ENCODE measurements at places on chromosomes 12 and 14.

GRCh38 chr12:25617991-25618390 is 64.9 kb upstream of the LMNTD1 start:
- DNase-seq = no peak

DNA sequence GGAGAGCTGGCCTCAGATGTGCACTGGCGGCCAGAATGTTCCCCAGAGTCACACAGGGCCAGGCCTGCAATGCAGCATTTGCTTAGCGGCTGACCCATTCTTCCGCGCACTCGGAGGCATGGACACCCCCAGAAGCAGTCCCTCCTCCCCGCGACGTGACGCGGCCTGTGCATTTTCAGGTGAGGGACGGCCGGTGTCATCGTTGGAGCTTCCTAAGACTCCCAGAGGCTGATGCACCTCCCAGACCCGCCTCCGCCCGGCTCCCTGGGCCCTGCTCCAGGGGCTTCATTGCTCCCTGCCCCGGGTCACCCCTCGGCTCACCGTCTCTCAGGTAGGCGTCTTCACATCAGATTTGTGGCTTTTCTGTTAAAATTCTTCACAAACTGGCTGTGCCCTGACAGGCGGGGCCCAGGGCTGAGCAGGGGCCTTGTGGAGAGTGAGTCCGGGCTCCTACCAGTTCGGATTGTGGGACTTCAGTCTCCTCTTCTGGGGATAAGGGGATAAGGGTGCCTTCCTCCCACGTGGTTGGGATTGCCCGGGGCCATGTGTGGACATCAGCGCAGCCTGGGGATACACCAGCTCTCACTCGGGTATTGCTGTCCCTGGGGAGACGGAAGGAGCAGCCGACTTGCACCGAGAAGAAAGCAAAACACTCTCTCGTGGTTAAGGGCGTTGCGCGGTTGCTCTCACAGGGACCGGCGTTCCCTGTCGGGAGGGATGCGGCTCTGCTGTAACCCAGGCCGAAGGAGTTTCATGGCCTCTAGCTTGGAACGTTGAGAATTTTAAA is 249.1 kb downstream of the ADGRD1 start:
- DNase-seq = no peak

DNA sequence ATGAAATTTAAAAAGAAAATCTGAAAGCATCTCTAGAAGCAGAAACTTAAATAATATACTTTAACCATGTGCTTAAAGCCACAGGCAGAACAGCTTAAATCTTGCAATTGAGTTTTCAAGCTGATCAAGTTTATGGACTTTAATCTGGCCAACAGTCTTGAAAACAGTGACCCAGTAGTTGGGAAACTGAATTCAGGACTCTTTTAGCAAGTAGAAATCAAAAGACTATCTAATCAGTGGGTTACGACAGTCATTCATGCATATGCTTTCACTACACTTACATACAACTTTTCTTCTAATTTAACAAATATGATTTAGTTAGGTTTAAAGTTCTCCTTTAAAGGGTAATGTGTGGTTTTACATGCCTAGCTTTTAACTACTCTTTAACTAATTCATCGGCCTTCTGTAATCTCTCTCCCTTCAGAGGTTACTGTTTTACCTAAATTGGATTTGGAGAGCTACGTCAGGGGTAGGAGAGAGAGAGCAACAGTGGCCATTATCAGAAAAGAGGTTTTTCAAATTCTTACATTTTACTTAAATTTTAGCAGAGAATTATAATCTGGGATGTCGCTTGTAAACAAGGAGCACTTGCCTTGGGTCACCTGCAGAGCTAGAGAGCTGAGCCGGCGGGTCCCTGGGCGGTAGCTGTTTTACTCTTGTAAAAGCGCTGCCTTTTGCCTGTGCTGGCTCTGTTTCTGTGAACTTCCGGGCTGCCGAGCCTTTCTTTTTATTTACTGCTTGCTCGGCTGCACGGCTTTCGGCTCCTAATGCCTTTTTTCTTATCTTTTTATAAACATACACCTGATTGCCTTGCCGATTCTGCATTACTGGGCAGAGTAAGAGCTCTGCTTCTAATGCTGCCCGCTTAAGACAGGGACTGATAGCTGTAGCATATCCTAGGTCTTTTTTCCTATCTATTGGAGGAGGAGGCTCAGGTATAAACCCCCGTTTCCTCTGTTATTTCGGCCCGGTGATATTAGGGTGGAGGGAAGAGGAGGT is 17.4 kb upstream of the LYZ start:
- DNase-seq = no peak

DNA sequence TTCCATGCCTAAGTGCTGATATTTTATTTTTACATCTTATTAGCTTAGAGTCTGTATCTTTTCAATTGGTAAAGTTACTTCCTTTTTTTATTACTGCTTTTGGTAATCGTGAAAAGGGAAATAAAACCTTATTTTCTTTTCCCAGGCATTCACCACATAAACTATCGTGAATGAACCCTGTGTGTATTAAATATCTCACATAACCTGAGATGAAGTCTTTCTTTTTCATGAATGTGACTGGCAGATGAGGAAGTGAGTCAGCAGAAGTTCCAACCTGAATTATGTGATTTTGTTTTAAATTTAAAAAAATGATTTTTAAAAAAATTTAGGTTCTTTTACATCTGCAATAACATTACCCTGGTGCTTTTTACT is 26.0 kb downstream of the MYBPC1 start:
- DNase-seq = no peak
